NCI-H2227 treated with DMSO at 0.1 percent for 48 hours (cell line): ENCODE measurements at places on chromosomes 16 and 17.
A peak's percentile ranks its signal among the peaks of the same experiment; 100 is the strongest.

GRCh38 chr16:8626946-8627345 lies 5.4 kb downstream of the METTL22 start:
- no peak for DNase-seq

DNA sequence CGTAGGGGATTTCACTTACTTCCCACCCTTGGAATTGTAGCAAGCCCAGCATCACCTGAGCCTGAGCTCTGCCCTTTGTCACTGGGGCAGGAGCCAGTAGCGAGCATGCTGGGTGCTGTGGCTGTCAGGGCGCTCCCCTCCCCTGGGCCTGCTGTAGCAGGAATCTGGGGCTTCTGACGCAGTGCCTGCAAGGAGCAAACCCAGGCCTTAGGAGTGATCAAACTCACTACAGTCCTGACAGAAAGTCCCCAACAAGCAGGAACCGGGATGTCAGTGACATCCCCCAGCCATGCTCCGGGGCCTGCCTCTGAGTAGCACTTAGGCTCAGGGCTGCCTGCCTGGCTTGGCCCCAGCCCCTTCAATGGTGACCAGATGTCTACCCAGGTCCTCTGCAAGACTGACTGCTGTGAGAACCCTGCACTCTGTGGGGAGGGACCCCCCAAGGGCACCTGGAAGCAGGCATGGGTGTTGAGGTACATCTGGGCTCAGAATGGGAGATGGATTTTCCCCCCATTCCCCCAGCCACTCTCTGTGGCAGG lies 23.5 kb downstream of the PLD6 start:
- DNase-seq: no peak

GRCh38 chr16:11135464-11135973 lies 120.5 kb downstream of the SOCS1 start:
- DNase-seq: no peak

DNA sequence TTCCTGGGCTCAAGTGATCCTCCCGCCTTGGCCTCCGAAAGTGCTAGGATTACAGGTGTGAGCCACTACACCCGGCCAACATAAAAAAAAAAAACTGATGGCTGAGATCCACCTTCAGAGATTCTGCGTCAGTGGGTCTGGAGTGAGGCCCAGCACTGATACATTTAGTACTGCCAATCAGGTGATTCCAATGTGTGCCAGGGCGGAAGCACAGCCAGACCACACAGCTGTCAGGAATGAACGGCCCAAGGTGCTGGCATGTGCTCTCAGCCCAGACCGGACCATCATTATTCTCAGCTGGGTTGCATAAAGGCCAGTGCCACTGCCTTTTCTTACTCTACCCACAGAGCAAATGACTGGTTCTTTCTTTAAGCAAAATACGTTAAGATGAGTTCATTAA lies 1.2 kb upstream of the BCO1 start:
- no peak for DNase-seq

DNA sequence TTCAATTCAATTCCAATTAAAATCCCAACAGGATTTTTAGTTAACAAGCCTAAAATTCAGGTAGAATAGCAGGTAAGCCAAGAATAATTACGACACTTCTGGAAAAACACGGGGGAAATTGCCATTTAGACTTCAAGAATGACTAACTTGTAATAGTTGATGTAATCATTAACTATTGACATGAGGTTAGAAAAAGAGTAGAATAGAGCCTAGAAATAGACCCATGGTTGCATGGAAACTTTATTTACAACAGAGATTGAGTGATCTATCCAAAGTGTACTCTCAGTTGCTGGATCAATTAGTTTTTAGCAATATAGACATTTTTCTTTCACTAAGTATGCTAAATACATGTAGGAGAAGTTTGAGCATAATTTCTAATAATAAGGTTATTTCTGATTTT lies 3.6 kb upstream of the SLC13A5 start:
- no peak for DNase-seq

DNA sequence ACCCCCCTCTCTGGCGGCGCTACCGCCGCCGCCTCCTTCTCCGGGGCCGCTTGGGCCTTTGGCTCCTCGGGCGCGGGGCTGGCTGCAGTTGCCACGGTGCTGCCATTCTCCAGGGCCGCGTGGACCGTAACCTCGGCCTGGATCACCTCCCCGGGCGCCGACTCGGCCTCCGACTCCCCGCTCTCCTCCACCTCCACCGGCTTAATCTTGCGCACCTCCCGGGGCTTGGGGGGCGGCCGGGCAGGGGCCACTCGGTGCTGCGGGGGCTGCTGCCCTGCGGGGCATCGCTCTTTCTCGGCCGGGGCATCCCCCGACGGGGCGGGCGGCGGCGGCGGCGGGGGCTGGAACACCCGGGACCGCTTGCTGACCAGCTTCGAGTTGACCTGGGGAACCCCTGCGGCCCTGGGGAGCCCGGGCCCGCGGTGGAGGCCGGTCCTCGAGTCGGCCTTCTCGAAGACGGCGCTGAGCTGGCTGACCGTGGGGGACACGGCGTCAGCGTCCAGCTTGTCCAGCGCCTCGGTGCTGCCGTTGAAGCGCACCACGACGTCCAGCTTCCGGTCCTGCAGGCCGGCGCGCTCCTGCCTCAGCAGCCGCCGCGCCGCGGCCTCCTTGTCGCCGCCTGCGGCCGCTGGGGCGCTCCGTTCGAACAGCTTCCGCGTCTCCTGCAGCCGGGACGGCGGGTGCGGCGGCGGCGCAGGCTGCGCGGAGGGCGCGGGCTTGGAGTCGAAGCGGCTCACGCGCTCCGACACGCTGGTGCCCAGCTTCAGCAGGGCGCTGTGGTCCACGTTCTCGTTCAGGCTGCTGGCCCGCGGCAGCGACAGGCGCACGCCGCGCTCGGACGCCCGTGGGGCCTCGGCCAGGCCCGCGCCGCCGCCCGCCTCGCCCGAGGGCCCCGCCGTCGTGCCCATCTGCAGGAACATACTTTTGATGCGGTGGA lies 792 bp downstream of the PPP1R9B start:
- DNase-seq: peak; percentile 16

GRCh38 chr17:27478901-27479538 lies 22.8 kb downstream of the KSR1 start:
- DNase-seq: no peak

DNA sequence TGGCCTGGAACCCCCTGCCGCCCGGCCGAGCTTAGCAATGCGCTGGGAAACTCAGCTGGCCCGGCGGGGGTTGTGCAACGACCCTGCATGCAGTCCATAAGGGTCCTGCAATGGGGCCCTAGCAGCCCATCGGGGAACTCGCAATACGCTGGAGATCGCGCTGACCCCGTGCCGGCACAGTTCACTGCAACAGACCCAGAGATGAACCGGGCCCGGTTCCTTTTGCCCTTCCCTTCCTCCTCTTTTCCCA lies 375 bp downstream of the SLC25A11 start:
- no peak for DNase-seq

GRCh38 chr17:28188841-28189263 lies 130.1 kb upstream of the TMEM97 start:
- no peak for DNase-seq

- DNase-seq: no peak
Measured at GRCh38 chr17:66526827-66527226, 224.4 kb downstream of the PRKCA start.

DNA sequence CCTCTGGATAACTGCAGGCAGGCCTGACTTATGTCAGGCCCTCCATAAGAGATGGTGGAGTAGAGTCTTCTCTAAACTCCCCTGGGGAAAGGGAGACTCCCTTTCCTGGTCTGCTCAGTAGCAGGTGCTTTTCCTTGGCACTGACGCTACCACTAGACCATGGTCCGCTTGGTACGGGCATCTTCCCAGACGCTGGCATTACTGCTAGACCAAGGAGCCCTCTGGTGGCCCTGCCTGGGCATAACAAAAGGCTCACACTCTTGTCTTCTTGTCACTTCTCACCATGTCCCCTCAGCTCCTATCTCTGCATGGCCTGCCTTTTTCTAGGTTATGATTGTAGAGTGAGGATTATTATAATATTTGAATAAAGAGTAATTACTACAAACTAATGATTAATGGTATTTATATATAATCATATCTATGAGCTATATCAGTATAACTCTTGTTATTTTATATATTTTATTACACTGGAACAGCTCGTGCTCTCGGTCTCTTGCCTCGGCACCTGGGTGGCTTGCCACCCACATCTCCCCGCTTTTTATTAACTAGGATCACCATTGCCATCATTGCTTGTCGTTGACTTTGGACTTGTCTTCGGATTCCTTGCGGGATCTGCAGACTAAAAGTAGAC lies 59.8 kb upstream of the ARL4D start:
- DNase-seq: peak; percentile 52

GRCh38 chr16:28596115-28596630 lies 677 bp downstream of the SULT1A2 start:
- no peak for DNase-seq

GRCh38 chr17:77049440-77049839 lies 91.3 kb upstream of the SEC14L1 start:
- peak; percentile 69 for DNase-seq

DNA sequence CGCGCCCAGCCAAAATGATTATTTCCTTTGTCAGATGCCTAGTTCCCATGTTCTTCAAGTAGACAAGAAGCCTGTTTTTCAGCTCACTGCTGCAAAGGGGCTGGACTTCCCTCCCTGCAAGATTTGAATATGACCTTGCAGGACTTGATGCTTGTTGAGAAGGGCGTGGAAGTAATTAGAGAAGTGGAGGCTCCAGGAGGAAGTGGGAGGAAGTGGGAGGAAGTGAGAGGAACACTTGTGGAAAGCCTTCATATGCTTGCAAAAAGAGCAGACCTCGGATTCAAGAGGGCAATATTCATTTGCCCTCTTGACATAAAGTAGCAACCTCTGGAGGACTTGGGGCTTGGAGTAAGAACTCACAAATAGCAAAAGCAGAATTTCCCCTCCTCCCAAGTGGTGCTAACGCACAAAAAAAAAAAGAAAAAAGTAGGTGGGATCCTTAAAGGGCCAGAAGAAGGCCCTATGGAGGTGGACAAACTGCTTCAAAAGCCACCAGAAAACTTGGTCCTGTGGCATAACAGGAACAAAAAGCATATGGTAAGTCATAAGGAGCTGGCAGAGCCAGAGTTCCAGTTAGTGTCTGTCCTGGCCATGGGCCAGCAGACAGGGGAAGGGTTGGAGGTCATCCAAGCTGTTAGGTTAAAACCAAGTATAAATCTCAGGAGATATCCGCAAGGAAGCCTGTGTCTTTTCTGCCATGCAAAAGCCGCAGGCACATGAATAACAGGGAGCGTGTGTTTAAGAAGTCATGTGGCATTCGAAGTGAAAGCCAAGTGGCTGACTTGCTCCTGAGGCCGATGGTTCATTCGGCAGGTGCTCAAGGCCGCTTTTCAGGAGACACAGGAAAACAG lies 20.6 kb upstream of the PRKAR1A start:
- DNase-seq: no peak

DNA sequence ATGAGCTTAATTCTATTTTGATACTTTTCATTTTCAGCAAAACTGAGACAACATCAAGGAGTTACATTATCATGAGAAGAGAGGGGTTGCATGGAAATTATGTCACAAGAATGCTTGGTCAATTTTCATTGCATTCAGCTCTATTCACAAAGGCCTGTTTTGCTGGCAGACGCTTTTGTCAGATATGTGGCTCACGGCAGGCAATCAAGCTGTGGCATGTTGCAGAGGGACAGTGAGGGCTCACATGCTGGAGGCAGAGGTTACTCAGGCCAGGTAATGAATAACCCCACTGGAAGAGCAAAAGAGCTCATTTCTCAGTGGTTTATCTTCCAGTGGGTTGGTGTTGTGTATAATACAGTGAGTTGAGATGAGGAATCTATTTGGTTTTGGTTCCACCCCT lies 98.7 kb upstream of the RBFOX1 start:
- no peak for DNase-seq

DNA sequence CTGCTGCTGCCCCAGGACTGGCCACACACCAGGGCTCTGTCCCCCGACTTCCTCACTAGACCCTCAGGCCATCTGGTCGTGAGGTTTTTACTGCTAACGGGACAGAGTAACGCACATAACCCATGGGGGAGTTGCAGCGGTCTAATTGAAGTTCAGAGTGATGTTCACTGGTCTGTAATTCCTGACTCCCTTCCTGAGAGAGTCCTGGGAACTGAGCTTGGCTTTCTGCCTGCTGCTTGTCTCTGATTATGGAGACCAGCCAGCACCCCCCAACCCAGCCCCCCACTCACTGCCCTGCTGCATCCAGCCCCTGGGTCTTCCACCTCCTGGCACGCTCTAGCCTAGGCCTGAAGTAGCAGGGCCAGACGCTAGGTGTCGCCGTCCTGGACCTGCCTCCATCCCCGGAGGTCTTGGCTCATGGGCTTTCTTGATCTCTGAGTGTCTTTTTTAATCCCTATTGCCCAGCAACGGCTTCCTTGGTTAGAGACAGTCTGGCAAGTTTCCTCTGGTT lies 192.9 kb downstream of the CCDC182 start:
- DNase-seq: no peak

- DNase-seq: peak; percentile 34
Measured at GRCh38 chr17:82863941-82864712, 24.3 kb upstream of the ZNF750 start.

GRCh38 chr16:82793528-82794245 lies 166.9 kb downstream of the CDH13 start:
- no peak for DNase-seq

- no peak for DNase-seq
Measured at GRCh38 chr17:79097226-79098055, 22.8 kb downstream of the ENGASE start.

DNA sequence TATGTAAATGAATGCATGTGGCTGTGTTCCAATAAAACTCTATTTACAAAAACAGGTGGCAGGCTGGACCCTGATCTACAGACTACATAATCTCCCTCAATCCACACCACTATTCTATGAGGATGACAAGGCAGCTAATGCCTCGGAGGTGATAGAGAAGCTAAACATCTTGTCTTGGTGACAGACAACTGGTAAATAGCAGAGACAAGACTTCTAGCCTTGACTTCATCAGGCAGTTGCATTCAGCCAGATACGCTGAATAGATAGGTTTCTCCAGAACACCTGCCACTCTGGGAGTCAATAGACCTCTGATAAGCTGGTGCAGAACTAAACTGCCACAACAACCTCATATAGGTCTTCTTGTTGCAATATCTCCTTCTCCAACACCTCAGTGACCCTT lies 3.3 kb downstream of the ATPAF2 start:
- no peak for DNase-seq

DNA sequence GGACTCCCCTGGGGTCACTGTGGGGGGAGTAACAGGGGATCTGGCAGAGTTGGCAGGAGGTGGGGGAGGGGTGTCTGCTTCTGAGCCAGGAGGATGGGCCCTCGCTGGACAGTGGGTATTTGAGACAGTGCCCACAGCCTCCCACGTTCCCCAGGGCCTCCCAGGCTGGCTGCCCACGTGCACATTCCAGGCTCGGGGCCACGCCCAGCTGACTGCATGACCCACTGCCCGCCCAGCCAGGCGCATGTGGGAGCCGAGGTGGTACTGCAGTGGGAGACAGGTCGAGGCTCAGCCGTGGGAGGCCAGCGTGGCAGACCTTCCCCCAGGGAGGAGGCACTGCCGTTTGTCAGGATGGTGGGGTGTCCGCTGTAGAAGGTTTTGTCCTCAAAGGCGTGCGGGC lies 38.8 kb downstream of the BAHCC1 start:
- no peak for DNase-seq
